ENCODE measurements at places on chromosomes 5 and 9.

GRCh38 chr9:133979921-133980863 lies 11.9 kb downstream of the VAV2 start:
- DNase-seq, result no peak

GRCh38 chr5:139116100-139116655 lies 82.0 kb downstream of the SIL1 start:
- DNase-seq, result no peak

- DNase-seq, result no peak
Measured at GRCh38 chr9:33291031-33291397, 698 bp downstream of the NFX1 start.

- DNase-seq, result no peak
Measured at GRCh38 chr9:96299823-96300222, 2.2 kb downstream of the HSD17B3 start.

GRCh38 chr5:140347360-140347759 lies 957 bp upstream of the HBEGF start:
- DNase-seq, result no peak

- no peak for DNase-seq
Measured at GRCh38 chr5:74863726-74864125, 2.5 kb downstream of the FAM169A start.

GRCh38 chr5:171155621-171156020 lies 153.4 kb upstream of the TLX3 start:
- DNase-seq, result no peak

GRCh38 chr5:3007577-3007976 lies 256.1 kb upstream of the IRX2 start:
- DNase-seq, result no peak

DNA sequence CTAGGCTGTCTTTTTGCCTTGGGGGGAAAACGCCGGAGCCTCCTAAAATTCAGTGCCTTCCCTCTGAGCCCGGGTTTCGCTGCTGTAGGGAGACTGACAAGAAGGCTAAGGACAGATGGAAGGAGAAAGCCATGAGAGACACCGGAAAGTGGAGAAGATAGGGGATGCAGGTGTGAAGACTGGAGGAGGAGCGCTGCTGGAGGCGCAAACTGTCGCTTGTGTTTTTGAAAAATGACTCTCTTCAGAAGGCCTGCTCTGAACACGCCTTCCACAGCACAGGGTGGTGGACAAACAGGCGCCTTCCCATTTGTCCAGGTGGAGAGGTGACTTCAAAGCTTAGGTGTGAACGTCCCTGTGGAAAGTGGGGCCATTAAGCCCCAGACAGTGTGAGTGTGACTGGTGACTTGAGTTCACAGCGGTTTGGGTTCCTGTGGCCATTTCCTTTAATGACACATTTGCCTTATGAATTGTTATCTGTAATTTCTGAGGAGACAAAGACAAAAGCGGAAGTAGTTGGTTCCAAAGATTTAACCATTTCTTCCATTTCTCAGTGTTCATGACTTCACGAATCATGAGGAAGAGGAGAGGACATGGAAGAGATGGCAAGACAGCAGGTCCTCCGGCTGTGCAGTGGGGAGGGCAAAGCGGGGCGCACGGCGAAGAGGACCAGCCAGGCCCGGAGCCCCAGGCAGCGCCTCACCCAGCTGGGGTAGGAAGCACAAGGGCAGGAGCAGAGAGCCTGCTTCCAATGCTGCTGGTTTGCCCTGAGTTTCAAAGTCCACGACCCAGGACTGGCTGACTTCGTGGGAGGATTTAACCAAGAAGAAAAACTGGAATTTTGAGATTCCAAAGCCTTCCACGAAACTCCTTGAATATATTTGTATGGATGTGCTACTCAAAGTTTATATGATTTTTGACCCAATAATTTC lies 27.8 kb upstream of the SEMA4D start:
- peak; percentile 88 for DNase-seq

- no peak for DNase-seq
Measured at GRCh38 chr5:175035882-175036533, 311.6 kb downstream of the MSX2 start.

DNA sequence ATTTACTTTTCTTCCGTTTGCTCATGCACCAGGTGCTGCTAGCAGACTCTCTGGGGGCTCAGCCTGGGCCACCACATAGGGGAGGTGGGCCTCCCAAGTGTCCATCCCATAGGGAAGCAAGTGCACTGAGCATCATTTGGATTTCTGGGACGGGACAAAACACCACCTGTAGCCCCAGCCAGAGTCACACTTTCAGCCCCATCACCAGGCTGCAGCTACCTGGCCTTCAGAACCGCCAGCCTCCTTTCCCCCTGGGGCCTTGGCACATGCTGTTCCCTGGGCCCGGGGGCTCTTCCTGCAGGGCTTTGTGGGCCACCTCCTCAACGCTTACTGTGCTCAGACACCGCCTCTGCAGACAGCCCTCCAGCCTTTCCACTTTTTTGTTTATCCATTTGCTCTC lies 19.6 kb upstream of the SUSD3 start:
- DNase-seq, result no peak

- peak; percentile 0 for DNase-seq
Measured at GRCh38 chr5:28576022-28576421, 1537.6 kb upstream of the CDH9 start.

DNA sequence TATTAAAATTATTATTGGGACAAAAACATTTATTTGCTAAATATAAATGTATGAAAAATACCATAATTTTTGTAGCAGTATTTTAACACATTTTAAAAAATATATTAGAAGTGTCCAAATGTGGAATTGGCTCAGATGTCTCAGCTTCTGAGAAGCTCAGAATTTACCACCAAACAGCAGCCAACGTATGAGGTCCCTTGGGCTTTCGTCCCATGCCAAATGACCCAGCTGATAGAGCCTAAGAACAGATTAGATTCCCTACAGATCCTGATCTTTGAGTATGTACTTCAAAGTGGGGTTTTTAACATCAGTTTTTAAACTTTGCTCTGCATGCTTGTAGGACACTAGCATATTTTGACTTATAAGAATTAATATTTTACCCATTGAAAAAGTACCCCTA lies 77.3 kb upstream of the RPS23 start:
- DNase-seq, result no peak

- DNase-seq, result no peak
Measured at GRCh38 chr5:174668349-174668748, 56.0 kb upstream of the MSX2 start.

- DNase-seq, result no peak
Measured at GRCh38 chr9:116604251-116604650, 82.9 kb upstream of the TRIM32 start.

DNA sequence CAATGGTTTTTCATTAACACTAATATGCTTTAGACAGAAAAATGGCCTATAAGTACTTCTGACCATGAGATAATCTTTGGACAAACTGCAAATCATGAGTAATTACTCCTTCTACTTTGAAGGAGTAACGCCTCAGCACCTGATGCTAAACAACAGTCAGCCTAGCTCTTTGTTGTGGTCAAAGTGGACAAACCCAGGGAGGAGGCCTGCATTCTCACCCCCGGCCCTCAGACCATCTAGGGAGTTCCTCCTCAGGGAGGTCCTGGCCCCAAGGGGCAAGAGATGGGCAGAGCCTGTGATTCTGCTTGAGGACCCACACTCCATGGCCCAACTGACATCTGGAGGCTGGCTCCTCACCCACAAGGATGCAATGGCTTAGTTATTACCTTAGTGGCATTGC lies 48.2 kb upstream of the ANGPTL2 start:
- no peak for DNase-seq

- no peak for DNase-seq
Measured at GRCh38 chr9:15999422-16000339, 446.8 kb downstream of the CCDC171 start.

DNA sequence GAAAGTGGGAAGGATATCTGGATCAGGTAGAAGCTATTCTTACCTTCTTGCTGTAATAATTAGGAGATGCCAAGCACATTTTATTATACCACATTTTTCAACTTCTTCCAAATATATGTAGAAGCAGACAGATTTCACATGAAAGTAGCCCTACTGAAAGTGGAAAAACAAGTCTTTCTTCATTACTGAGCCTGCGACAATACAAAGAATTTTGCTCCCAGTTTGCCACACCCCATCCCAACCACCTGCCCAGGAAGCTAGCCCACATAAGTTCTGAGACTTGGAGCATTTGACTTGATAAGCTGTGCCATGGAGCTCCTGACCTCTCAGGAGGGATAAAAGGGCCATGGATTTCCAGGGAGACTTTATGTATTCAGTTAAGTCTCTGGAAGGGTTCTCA lies 249.1 kb upstream of the ADCY2 start:
- no peak for DNase-seq

DNA sequence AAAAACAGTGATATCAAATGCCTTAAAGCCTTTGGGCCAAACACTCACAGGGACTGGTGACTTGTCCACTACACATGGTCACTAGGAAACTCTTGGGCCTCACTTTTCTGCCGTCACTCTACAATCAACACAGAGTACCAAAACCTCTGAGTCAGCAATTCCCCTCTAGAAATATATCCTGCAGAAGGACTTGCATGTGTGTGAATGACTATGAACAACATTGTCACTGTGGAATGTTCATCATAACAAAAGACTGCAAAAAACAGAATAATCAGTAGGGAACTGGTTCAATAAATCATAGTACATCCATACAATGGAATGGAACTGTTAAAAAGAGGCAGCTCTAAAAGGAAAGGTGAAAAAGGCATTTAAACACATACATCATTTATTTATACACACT lies 44.1 kb upstream of the SMU1 start:
- no peak for DNase-seq

DNA sequence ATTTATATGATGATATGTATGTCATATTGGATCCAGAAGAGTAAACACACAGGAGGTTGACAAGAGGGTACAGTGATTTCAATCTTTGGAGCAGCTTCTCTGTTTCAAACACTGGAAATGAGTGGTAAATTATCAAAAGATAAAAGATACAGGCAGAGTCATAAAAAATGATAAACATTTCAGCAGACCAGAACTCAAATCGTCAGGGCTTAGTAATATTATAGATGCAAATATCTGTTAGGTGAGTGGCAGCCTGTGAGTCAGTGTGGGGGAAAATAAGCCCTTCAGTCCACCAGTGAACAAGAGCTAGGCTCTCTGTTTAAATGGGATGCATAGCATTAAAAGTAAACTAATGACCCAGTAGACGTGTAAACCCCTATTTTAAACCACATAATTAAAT lies 1378.1 kb downstream of the EFNA5 start:
- DNase-seq, result no peak

GRCh38 chr9:132268725-132269352 lies 85.9 kb downstream of the SETX start:
- DNase-seq, result peak; percentile 87

- no peak for DNase-seq
Measured at GRCh38 chr9:2725898-2726649, 8.8 kb downstream of the KCNV2 start.

All from KBM-7 (cell line).